SJSA1 (cell line): ENCODE measurements at places on chromosomes 1 and 21. TPM values are rescaled to one million over a fixed set of nuclear protein-coding genes. Genes with fewer than 3 reads are reported as not detected.

DNA sequence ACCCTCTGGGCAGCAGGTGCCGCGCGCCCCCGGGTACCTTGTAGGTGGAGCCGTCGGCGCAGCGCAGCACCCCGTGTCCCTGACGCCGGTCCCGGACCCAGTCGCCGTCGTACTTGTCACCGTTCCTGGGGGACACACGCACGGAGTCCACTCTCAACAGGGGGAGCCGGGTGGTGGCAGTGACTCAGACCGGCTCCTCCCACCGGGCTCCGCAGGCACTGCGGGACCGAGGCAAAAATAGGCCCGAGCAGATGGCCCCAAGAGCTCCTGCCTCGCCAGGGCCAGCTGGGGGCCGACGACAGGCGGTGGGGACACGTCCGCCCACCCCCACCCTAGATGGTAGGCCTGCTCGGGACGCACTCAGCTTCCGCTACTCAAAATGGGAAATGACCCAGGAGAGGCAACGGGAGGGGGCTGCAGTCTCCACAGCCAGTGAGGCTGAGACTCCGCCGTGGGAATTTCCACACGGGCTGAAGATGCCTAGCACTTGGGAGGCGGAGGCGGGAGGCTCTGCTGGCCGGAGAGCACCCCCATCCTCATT lies 6.3 kb downstream of the MORN1 start:
- no peak for DNase-seq

DNA sequence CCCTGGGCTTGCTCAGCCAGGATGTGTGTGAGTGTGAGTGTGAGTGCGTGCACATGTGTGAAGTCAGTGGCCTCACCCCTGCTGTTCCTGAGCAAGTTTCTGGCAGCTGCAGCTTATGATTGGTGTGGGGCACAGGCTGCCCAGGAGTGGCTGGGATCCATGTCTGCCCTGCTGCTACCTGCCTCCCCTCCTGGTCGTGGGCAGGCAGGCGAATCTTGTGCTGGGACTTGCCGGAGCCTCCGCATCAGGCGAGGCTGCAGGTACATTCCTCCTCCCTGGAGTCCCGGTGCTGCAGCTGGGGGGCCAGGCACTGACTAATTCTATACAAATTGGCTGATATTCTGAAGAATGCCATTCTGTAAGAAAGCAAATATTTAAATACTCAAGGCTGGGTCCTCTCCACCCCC lies 85.6 kb upstream of the WNT4 start:
- DNase-seq, result no peak

GRCh38 chr1:183090391-183091006 lies 67.3 kb downstream of the LAMC1 start:
- no peak for DNase-seq

DNA sequence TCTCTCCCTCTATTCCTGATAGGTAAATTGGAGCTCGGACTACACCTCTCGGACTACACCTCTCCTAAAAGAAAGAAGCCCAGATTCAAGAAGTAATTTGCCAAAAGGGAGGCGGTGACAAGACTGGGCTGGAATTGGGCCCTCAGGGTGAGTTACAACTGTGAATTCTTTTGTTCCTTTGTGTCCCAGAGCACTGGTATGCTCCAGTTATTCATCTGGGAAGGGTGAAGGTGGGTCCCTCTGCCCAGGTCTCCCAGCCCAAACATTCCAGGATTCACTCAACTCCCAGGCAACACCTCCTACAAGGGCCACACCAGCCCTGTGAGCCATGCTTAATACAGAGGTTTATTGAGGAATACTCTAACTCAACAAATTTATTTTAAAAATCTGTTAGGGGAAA lies 69.2 kb downstream of the LMX1A start:
- DNase-seq, result no peak

- DNase-seq, result peak; percentile 66
Observed at GRCh38 chr1:53732912-53733317, 6.0 kb downstream of the GLIS1 start.

FMO5 gene
- 1.1 and 1.5 TPM in 2 replicates for total RNA-seq
